ENCODE measurements at places on chromosomes 13 and 19.
A peak's percentile ranks its signal among the peaks of the same experiment; 100 is the strongest.

DNA sequence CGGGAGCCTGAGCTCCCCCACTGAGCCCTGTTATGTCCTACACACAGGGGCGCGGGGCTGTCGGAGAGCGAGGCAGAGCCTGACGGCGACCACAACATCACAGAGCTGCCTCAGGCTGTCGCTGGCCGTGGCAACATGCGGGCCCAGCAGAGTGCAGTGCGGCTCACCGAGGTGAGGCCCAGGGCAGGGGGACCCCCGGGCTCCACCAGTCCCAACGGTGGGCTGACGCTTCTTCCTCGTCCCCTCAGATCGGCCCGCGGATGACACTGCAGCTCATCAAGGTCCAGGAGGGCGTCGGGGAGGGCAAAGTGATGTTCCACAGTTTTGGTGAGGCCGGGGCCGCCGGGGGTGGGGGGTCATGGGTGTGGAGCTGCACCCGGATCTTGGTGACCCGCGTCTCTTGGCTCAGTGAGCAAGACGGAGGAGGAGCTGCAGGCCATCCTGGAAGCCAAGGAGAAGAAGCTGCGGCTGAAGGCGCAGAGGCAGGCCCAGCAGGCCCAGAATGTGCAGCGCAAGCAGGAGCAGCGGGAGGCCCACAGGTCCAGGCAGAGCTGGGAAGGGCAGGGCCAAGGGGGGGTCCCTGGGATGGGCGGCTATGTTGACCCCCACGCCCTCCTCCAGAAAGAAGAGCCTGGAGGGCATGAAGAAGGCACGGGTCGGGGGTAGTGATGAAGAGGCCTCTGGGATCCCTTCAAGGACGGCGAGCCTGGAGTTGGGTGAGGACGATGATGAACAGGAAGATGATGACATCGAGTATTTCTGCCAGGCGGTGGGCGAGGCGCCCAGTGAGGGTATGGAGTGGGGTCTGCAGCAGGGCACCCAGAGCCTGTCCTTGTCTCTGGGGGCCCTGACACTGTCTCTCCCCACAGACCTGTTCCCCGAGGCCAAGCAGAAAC, 1.2 kb upstream of the P2RY11 start:
- no peak for DNase-seq

DNA sequence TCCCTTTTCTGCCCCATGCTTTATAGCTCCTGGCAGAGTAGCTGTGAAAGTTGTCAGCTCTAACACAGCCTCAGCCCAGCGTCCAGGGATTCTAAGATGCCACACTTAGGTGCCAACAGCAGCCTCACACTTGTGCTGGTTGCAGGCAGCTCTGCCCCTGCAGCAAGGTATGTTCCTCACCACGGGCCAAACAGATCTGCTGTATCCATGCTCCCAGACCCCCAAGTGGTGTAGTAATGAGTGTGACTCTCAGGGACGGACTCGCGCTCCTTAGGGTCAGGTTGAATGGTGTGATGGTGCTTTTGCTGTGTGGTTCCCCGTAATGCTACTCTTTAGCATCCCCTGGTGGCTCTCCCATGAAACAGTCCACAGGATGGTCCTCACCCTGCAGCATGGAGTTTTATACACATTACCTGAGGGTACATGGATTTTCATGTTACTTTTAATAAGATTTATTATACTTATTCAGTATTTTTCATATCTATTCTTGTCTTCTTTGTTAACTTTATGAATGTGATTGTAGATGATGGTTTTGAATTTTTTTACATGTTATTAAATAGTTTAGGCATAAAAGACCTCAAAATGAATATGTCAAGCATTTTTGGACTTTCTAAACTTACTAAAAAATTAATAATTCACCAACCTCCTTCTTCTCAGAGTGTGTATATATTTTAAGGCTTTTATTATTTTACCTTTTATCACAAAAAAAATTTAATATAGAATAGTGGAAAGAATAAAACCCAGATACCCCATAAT, 232.5 kb downstream of the SLC7A1 start:
- DNase-seq, result no peak

- DNase-seq, result no peak
Measured at GRCh38 chr19:38743394-38744297, 628 bp downstream of the CAPN12 start.

DNA sequence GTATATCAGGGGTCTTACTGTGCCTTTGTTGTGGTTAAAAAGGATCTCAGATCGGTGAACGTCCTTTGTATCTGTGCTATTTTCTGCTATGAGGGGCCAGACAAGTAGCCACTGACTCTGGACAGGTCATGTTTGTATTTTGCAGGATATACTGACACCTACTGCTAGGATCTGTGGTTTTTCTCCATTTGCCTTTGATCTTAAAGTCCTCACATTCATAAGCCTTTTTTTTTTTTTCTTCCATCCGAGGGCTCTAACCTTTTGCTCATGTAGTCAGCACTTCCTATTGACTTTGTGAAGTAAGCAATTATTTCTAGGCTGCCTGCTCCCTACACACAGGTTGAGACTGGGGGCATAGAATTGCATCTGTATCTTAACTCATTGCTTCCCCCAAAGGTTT, 106.2 kb downstream of the SLITRK5 start:
- DNase-seq, result no peak

DNA sequence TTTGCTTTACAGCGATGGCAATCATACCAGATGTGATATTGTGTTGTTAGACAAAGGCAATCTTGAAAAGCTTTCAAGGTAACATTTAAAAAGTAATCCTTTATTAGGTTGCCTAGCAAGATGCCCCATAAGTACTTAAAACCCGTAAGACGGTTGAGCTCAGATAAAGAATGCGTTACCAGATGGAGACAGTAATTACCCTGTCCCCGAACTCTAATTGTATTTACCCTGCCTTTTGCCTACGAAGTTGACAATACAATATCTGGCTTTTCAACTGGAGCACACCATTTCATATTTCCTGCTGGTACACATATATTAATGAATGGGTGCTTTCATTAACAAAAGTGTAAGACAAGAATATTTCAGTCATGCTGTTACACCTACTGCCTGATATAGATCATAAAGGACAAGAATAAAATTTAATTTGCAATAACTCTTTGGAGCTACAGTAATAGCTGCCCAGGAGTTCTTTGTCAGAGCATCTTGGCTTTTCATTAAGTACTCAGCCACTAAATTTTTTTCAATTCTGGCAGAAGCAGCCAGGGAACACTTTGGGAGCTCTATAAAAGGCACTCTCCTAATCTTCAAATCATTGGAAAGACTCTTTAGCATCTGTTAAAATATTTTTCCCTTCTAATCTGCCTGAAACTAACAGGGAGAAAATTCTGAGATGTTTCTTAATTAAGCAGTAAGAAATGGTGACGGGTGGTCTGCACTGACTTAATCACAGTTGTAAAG, 63.8 kb downstream of the DCT start:
- peak; percentile 75 for DNase-seq

DNA sequence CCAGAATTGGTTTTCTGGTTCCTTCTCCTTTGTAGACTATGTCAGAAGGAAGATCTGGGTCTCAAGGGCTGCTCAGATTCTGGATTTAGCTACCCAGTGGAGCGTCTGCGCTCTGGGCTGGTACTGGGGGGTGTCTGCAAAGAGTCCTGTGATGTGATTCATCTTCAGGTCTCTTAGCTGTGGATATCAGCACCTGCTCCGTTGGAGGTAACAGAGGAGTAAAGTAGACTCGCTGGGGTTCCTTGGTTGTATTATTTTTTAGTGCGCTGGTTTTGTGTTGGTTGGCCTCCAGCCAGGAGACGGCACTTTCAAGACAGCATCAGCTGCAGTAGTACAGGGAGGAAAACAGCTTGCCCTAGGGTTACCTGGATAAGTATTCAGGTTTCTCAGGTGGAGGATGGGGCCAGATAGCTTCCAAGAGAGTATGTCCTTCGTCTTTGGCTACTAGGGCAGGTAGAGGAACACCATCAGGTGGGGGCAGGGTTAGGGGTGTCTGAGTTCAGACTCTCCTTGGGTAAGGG, 10.4 kb upstream of the KLK15 start:
- DNase-seq, result no peak

DNA sequence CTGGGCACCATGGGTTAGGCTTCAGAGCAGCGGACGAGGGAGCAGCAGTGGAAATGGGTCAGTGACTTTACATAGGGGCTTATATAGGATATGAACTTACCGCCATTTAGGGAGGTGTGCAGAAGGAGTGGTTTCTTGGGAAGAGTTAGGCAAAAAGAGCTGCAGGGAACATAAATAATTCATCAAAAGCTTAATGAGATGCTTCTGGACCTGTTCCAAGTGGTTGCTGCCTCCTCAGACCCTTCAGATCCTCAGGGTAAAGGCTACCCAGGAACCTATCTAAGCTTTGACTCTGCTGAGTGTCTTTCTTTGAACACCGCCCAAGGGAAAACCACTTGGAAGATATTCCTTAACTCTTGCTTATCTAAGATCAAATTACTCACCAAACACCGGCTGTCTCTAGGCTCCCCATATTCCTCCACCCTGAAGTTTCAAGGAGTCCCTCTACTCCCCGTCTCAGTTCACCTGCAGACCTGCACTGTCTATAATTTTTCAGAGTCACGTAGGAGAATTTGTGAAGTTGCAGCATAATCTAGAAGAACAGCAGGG, at the start of gene IGFL4:
Gene IGFL4, minus strand, starts transcription at position 51 of the 549 bp plus-strand sequence. Its CDS starts 40 bp downstream, at position 11.
- DNase-seq, result no peak

GRCh38 chr13:94827566-94827965, 115.2 kb upstream of the SOX21 start:
- DNase-seq, result no peak
